Keratinocyte (primary cell): ENCODE measurements at places on chromosomes 3 and 15. TPM values are rescaled to one million over a fixed set of nuclear protein-coding genes. Genes with fewer than 3 reads are reported as not detected.

TMEM108 gene
- polyA plus RNA-seq = 0.09 TPM in 1 of 3 replicates, not detected in the others

C2CD4A gene
- not detected in 3 replicates for polyA plus RNA-seq

ADGRG7 gene
- polyA plus RNA-seq = 0.03 to 0.06 TPM (median 0.03 TPM) in 3 replicates

IL17RE gene
- polyA plus RNA-seq = 10.7 to 24.4 TPM (median 16.0 TPM) in 3 replicates

ABCF3 gene
- 39.2 to 53.8 TPM (median 43.5 TPM) in 3 replicates for polyA plus RNA-seq

CADPS gene
- not detected in 3 replicates for polyA plus RNA-seq

ADIPOQ gene
- not detected in 3 replicates for polyA plus RNA-seq

SMCO1 gene
- not detected in 3 replicates for polyA plus RNA-seq

SPINK8 gene
- polyA plus RNA-seq = not detected in 3 replicates

PLSCR1 gene
- 42.4 to 132 TPM (median 77.6 TPM) in 3 replicates for polyA plus RNA-seq

PLXND1 gene
- 0.09 to 0.36 TPM (median 0.25 TPM) in 3 replicates for polyA plus RNA-seq

NUDT16 gene
- 3.6 to 6.9 TPM (median 6.4 TPM) in 3 replicates for polyA plus RNA-seq

GAP43 gene
- polyA plus RNA-seq = not detected in 3 replicates

CKMT1B gene
- polyA plus RNA-seq = 59.4 to 64.8 TPM (median 63.9 TPM) in 3 replicates

PFKFB4 gene
- polyA plus RNA-seq = 15.1 to 22.0 TPM (median 16.2 TPM) in 3 replicates

CHRNA5 gene
- polyA plus RNA-seq = 3.7 to 10.0 TPM (median 8.0 TPM) in 3 replicates

C3orf80 gene
- not detected in 3 replicates for polyA plus RNA-seq

ARHGEF26 gene
- 1.4 to 2.2 TPM (median 2.0 TPM) in 3 replicates for polyA plus RNA-seq

FSTL1 gene
- polyA plus RNA-seq = 59.0 to 93.9 TPM (median 67.1 TPM) in 3 replicates

LAMB2 gene
- 108 to 193 TPM (median 127 TPM) in 3 replicates for polyA plus RNA-seq

KLHL24 gene
- polyA plus RNA-seq = 7.7 to 15.6 TPM (median 12.0 TPM) in 3 replicates

SLC51B gene
- not detected in 3 replicates for polyA plus RNA-seq

SH3GL3 gene
- polyA plus RNA-seq = 0.04 to 0.20 TPM (median 0.07 TPM) in 3 replicates

NME9 gene
- polyA plus RNA-seq = 0.05 TPM in 1 of 3 replicates, not detected in the others

TLR9 gene
- polyA plus RNA-seq = not detected in 3 replicates

WDR49 gene
- 0.01 TPM in 1 of 3 replicates, not detected in the others for polyA plus RNA-seq

COL6A6 gene
- not detected in 3 replicates for polyA plus RNA-seq

TGM4 gene
- 1.3 to 2.2 TPM (median 1.3 TPM) in 3 replicates for polyA plus RNA-seq

USP8 gene
- 27.9 to 47.4 TPM (median 37.8 TPM) in 3 replicates for polyA plus RNA-seq

RPUSD3 gene
- polyA plus RNA-seq = 31.5 to 39.0 TPM (median 37.6 TPM) in 3 replicates

RASGRP1 gene
- polyA plus RNA-seq = 0.05 to 1.1 TPM (median 0.28 TPM) in 3 replicates

C3orf22 gene
- not detected in 3 replicates for polyA plus RNA-seq

KNG1 gene
- 0.12 TPM in 1 of 3 replicates, not detected in the others for polyA plus RNA-seq

U2SURP gene
- 37.8 to 75.9 TPM (median 40.3 TPM) in 3 replicates for polyA plus RNA-seq

EOMES gene
- polyA plus RNA-seq = 0.57 to 1.6 TPM (median 0.93 TPM) in 3 replicates

GOLGA6L9 gene
- 1.2 to 3.1 TPM (median 2.5 TPM) in 3 replicates for polyA plus RNA-seq

COL6A5 gene
- polyA plus RNA-seq = not detected in 3 replicates

PYGO1 gene
- polyA plus RNA-seq = 1.5 to 2.2 TPM (median 2.0 TPM) in 3 replicates

SLC28A1 gene
- not detected in 3 replicates for polyA plus RNA-seq

CACNA2D2 gene
- polyA plus RNA-seq = 0.02 to 0.04 TPM (median 0.04 TPM) in 3 replicates
